Amygdala (tissue), 56 donors: ENCODE measurements at places on chromosomes 3 and 15.

DNA sequence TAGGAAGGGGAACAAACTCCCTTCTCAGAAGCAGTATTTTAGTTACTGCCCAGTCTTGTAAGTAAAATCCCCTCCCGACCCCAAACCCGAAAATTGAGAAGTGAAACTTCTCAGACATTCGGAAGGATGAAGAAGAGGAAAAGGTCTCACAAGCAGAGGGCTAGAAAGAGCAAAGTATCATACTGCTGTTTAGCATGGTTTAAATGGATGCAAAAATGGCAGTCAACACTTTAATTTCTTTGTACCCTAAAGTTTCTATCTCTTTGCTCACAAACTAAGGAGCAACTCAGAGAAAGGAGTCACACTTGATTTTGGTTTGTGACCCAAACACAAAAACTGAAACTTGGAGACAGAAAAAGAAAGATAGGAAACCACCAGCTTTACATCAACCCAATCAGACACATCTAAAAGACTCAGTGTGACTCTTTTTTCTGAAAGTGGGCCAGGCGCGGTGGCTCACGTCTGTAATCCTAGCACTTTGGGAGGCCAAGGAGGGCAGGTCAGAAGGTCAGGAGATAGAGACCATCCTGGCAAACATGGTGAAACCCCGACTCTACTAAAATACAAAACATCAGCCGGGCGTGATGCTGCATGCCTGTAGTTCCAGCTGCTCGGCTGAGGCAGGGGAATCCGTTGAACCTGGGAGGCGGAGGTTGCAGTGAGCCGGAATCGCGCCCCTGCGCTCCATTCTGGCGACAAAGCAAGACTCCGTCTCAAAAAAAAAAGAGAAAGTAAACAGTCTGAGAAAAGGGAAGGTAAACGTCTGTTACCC, 63.2 kb upstream of the ATP11B start:
- no peak for DNase-seq

DNA sequence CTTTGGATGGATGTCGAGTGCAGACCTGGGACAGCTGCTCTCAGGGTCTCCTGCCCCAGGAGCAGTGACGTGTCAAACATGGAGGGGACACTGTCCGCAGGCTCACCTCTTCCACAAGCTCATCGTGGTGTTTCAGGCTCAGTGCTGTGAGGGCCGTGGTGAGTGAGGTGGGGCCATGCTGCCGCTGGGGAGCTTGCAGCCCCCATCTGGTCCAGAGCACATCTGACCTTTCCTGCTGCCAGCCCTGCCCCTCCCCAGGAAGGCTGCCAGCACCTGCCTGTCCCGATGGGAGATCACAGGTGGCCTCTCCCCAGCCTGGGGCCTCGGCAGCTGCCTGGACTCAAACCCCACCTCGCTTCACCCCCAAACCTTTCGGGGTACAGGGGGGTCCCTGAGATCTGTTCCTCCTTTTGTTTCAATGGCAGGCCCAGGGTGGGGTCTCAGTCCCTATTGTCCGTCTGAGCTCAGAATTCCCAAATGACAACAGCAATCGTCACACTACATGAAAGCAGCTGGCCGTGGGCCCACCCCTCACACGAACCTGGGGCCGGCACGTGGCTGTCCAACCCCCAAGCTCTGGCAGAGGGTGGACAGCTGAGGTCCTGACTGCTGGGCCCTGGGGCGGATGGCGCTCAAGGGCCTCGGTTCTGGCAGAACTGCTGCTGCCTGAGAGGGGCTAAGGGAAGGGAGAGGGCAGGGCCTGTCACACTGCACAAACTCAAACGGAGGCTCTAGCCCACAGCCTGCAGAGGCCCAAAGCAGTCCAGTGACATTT, 65.0 kb upstream of the RPL32 start:
- no peak for DNase-seq

- no peak for DNase-seq
Measured at GRCh38 chr15:79198461-79198860, 84.1 kb upstream of the ANKRD34C start.

DNA sequence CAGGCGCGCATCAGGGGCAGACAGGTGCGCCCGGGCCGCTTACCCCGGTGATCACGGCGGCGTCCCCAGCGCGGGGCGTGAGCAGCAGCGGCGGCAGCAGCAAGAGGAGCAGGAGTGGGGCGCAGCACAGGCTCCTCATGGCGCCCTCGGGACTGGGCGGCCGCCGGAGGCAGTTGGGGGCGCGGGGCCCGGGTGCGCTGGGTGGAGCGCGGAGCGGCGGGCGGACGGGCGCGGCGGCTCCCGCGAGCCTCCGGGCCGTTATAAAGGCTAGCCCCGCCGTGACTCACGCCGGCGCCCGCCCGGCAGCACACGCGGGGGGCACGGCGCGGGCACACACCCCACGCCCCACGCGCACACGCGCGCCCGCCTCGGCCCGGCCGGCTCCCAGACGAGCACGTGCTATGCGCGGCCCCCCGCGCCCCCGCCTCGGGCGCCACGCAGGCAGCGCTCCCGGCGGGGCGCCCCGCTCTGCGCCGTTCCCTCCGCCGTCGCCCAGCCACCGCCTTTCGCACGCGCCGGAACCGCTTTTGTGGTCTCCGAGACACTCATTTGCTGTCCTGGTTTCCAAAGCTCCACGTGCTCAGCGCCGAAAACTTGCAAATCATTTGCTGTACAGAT, at the start of gene PROK2:
Gene PROK2 (minus strand): TSS at position 235 of the 618 bp plus-strand sequence. CDS start 96 bp downstream, at position 139.
- DNase-seq, result no peak

- no peak for DNase-seq
Measured at GRCh38 chr15:62136911-62137865, 27.9 kb downstream of the C2CD4B start.

DNA sequence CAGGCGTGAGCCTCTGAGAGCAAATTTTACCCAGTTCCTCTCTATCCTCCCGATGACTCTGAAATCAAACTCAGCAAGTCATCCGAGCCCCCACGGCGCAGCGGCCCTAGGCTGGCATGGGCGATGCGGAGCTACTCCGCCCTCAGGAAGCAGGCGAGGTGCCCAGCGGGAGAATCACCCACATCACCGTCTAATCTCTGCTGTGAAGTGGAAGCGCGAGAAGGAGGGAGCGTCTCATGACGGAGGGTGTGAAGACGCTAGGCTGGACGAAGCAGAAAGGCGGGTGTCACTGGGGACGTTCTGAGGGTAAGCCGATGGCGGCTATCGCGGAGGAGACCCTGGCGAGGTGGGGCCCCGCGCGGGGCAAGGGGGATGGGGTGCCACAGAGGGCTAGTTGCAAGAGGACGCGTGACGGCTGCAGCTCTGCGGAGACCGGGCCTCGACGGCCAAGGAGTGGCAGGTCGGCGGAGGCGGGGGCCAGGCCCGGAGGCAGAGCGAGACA, 9.1 kb upstream of the GNAI2 start:
- no peak for DNase-seq

DNA sequence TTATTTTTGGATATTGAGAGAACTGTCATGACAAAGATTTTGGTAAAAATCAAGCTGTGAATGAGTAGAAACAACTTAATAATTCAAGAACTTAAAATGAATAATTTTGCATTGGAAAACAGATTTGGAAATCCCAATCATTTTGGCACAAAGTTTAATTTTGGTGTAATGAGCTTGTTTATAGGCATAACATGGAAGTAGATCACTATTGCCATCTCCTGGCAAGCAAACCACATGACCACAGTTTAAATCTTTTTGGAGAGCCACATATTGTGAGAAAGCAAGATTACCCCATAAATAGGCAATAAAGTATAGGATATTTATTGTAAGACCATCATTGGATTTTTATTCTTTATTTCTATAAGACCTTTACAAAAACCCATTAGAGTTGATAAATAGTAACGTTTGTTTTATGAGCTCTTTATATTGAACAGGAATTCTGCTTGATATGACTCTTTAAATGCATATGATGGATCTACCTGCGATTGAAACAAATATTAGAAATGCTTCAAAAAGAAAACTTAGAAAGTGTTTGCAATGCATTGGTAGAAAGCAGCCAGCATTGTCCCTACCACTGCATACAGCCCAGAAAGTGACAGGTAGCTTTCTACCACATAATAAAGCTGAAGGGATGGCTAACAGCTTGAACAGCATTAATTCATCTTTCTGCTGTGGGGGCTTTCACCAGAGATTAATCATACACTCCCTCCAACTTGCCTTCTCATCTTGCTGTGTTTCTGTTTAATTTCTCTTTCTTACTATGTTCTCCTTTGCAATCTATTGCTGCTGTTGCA, 766.8 kb downstream of the TBL1XR1 start:
- DNase-seq, result no peak
